GM12891 (cell line): ENCODE measurements at places on chromosomes 5 and 9.

DNA sequence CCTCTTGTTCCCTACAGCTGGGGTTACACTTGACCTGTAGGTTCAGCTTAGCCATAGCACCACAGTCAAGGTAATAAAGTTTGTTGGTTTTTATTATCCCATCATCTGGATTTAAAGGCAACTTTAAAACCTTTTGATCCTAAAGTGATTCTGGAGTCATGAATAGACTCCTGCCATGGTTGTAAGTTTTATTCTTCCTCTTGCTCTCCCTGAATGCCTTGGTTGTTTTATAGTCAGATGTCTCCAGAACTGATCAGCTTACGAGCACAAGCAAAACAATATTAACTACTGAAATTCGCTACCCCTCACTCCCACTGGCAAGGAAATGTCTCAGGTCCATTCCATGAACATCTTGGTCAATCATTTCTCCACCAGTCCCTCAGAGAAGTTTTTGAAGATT, 1328.6 kb downstream of the PTPRD start:
- DNase-seq = no peak

DNA sequence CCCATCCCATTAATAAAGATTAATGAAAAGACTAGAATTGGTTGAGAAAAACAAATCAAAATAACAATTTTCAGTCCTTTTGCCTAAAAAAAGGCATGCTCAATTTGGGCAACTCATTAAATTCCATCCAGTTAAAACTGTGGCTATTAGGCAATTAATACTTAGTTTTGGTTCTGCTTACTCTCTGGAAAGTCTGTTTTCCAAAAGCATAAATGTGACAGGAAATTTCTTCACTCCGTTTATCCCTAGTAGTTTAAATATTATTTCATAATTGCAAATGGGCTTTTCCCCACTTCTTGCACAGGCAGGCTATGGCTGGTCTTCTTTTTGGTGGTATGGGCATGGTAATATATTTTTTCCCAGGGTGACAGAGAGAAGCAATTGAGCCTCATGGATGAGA, 373.3 kb upstream of the KLF4 start:
- DNase-seq = no peak

- no peak for DNase-seq
Measured at GRCh38 chr5:5026409-5026785, 113.7 kb upstream of the ADAMTS16 start.

DNA sequence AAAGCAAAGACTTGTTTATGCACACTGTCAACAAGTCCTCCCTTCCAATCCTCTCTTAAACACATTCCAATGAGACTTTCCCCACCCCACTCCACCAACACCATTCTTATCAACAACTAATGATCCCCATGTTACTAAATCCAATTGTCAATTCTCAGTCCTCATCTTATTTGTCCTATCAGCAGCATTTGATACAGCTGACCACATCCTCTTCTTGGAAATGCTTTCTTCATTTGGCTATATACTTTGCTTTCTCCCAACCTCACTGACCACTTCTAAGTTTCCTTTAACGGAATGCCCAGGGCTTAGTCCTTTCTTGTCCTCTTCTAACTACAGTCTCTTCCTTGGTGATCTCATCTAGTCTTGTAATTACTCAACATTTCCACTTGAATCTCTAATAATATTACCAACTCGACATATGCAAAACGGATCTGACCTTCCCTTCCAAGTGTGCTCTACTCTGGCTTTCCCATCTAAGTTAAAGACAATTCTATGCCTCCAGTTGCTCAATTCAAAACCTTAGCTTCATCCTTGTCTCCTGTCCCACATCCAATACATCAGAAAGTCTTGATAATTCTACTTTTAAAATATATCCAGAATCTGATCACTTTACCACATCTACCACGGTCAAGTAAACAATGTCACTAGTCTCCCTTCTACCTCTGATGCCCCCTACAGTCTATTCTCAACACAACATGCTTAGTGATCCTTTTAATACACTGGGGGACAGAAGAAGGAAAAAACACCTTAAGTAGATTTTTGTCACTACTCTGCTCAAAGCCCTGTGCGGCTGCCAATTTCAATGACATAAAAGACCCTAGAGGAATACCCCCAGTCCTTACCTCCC, 25.5 kb downstream of the AGTPBP1 start:
- no peak for DNase-seq

- DNase-seq = no peak
Measured at GRCh38 chr5:4124221-4124970, 528.8 kb downstream of the IRX1 start.

GRCh38 chr9:38406476-38407186, 14.1 kb downstream of the ALDH1B1 start:
- no peak for DNase-seq

DNA sequence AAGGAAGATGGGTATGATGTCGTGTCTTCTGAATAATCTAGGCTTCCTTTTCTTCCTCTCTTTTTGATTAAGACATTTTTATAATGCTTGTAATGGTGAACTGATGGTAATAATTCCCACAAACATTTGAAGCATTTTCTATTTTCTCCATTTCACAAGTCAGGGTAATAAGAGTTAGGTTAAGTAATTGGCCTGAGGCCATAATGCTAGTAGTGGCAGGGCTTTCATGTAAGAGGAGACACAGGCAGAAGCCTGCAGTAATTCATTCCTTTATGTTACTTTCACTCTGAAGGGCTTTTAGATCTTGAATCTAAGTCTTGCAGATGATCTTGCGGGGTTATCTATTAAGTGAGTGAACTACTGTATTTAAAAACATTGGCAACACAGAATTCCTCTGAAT, 374.9 kb downstream of the MAT2B start:
- no peak for DNase-seq

DNA sequence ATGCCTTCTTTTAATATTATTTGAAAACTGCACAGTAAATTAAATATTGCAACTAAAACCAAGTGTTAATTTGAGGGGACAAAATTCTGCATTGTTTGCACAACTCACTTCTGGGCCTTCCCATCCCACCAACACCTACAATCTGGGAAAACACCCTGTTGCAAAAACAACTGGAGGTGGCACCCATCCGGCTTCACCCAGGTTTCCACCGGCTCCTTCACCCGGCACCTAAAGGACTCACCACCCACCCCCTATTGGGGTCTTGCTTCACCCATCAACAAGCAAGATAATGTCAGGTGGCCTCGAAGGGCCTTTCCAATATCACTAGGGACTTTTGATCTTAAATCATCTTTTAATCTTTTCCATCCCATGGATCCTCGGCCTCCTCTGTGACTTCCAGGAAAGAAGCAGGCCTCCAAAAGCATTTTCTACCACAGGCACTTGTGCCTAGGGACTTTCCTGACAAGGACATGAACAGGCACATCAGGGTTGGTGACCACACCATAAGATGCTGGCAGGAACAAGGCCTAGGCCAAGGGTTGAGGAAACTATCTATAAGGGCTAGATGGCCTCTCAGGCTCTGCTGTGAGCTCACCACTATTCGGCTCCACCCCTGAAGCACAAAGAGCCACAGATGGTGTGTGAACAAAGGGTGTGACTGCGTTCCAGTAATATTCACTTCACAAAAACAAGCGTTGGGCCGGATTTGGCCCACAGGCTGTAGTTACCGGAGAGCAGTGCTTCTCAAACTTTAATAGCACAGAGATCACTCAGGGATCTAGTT, 205.1 kb downstream of the AUH start:
- no peak for DNase-seq

DNA sequence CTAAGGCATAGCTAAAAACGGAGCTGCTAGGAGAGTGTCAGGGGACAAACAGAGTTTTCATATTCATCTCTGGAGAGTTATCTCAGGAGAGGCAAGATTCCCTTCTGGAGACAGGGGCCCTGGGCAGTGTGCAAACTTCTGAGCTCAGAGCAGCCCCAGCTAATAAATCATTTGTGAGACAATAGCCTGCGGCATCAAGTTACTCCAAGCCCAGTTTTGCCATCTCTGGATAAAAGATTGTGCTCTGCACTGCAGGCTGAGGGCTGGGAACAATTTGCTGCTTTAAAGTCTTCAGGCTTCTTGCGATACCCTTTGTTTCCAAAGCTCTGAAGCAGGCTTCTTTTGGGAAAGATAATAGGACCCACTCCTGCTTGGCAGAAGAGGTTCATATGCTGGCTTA, 164.3 kb upstream of the BRINP1 start:
- DNase-seq = no peak

- DNase-seq = no peak
Measured at GRCh38 chr5:6328173-6328572, 50.2 kb downstream of the MED10 start.

DNA sequence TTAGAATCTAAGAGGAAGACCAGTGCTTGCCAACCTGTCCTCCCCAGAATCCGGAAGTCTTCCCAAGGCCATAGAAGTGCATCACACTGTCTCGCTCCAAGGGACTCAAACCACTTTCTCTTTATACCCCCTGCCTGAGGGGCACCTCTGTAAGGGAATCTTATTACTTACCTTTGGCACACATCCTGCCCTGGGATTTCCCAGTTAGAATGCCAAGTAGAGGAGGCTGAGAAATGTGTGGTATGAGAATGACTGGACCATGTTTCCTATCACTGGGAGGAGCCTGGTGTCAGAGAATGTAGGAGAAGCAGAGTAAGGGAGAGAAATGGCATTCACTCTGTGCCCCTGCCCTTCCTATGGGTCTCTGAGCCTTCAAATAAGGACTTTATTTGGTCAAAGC, 85.8 kb downstream of the AOPEP start:
- DNase-seq = no peak

GRCh38 chr5:88889189-88890069, 6.4 kb upstream of the MEF2C start:
- no peak for DNase-seq

- no peak for DNase-seq
Measured at GRCh38 chr9:88433583-88434255, 45.5 kb downstream of the SPIN1 start.

DNA sequence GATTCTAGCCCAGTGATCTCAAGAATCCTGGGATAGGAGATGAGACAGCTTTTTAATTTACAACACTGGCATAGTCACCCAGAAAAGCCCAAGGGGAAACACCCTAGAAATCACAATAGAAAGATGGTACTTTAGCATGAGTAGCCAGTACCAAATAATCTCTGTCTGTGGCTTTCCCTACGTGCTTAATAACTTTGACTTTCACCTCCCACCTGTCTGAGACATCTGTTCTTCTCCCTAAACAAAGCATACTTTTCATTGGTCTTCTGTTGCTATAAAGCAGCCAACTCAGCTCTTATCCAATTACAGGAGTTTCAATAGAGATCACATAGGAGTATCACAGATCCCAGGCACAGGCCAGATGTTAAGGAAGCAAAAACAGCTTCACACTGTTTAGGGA, 10.4 kb downstream of the MARCHF3 start:
- no peak for DNase-seq

DNA sequence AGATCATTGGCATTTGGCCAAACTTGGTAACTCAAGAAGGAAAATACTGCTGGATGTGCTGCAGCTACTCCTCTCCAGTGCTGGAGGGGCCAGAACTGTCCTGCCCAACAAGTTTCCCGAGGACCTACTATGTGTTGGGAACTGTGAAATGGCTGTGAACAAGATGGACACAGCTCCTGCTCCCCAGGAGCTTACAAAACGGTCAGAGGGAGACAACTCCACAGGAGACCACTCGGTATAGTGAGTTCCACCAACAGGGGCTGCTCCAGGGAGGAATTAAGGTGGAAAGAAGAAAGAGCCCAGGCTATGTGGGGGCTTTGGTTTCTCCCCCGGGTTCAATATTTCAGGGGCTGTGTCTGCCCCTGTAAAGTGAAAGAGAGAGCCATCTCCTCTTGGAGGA, 78.8 kb downstream of the GNA14 start:
- DNase-seq = no peak

- no peak for DNase-seq
Measured at GRCh38 chr9:127841087-127841835, 13.2 kb downstream of the ENG start.

- no peak for DNase-seq
Measured at GRCh38 chr5:142215915-142216681, 107.5 kb downstream of the NDFIP1 start.

- no peak for DNase-seq
Measured at GRCh38 chr5:180210961-180211760, 2.1 kb upstream of the RASGEF1C start.

- no peak for DNase-seq
Measured at GRCh38 chr5:140322751-140323731, 20.1 kb upstream of the PFDN1 start.

DNA sequence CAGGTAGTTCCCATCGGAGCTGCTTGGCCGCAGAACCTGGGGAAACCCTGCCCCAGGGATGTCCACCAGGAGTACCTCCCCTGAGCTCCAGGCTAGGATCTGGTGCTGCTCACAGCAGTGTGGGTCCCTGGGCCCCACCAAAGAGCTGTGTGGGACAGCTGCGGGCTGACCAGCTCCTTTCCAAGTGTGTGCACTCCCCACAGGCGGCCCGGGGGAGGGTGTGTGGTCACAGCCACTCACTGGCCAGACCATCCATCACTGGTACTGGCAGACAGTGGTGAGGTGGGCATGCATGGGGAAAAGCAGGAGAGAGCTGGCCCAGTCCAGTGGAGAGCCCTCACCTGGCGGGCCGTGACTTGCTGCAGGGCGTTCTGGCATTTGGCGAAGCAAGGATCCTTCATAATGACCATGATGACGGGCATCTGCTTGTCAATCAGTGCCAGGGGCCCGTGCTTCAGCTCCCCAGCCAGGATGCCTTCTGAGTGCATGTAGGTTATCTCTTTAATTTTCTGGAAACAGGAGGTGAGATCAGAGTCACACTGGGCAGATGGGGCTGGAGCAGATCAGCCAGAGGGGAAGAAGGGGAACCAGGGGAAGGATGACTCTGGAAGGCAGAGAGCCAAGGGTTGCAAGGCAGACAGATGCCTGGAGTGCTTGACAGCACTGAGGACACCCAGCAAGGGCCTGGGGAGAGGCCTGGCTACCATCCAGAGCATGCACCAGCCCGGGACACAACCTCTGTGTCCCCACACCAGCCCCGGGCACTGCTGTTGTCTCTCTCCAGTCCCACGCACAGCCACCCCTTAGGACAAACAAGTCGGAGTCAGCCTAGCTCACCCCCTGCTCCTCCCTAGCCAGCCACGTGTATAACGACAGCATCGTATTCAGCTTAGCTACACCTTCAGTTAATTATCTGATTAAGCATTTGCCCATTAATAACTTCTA, 12.8 kb upstream of the MAPK9 start:
- DNase-seq = no peak

- DNase-seq = no peak
Measured at GRCh38 chr5:151021746-151022145, 1.4 kb downstream of the GPX3 start.

- DNase-seq = no peak
Measured at GRCh38 chr9:120571443-120572257, 8.3 kb downstream of the CDK5RAP2 start.

GRCh38 chr5:173806270-173807035, 81.7 kb upstream of the CPEB4 start:
- DNase-seq = no peak

- DNase-seq = no peak
Measured at GRCh38 chr5:668283-668995, 24.7 kb downstream of the TPPP start.
